ENCODE measurements at places on chromosomes 1 and 21. TPM values are rescaled to one million over a fixed set of nuclear protein-coding genes. Genes with fewer than 3 reads are reported as not detected.

GRCh38 chr1:55552636-55553035 is 337.5 kb upstream of the USP24 start:
- no peak overlapping the region for H3K4me3 ChIP-seq
- no peaks in the 10 kb centered on the region for H3K27me3 ChIP-seq
- DNase-seq, result no peak

The BEST4 gene
- total RNA-seq, result not detected

GRCh38 chr1:3509721-3510120 is 55.3 kb downstream of the ARHGEF16 start:
- DNase-seq, result no peak
- H3K36me3 ChIP-seq, result peaks cover 19% of the 10 kb centered on the region
- H3K27ac ChIP-seq, result no peak overlapping the region
- H3K27me3 ChIP-seq, result no peaks in the 10 kb centered on the region
- H3K4me1 ChIP-seq, result peaks cover 6% of the 10 kb centered on the region

The GPR157 gene
- total RNA-seq, result 19.0 TPM

DNA sequence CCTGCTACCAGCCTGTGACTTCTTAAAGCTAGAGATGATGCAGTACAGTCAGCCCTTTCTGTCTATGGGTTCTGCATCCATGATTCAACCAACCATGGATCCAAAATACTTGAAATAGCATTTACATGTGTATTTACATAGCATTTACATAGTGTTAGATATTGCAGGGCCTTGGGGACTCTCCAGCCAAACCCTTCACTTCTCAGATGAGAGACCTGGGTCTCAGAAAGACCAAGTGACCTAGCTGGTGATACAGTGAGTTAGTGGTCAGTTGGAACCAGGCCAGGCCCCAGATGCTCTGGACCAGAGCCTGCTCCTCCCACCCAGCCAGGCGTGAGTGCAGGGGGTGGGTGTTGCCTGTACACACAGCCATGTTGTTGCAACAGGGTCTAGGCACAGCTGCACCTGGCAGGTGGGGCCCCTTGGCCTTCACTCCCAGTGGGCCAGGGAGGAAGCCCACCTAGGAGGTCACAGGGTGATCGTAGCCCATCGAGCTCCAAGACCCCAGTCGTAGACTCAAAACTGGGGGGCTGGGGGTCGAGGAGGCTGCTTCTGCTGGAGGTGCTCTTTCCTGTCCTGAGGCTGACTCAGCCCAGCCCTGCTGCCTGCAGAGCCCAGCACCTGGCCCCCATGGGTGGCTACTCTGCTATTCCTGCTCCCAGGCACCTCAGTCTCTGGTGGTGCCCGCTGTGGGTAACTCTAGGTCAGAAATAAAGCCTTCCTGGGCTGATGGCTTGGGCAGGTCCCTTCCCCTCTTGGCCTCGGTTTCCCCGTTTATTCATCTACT is 7.7 kb downstream of the TMEM61 start:
- DNase-seq, result no peak
- no peak overlapping the region for H3K4me3 ChIP-seq
- H3K36me3 ChIP-seq, result no peaks in the 10 kb centered on the region

DNA sequence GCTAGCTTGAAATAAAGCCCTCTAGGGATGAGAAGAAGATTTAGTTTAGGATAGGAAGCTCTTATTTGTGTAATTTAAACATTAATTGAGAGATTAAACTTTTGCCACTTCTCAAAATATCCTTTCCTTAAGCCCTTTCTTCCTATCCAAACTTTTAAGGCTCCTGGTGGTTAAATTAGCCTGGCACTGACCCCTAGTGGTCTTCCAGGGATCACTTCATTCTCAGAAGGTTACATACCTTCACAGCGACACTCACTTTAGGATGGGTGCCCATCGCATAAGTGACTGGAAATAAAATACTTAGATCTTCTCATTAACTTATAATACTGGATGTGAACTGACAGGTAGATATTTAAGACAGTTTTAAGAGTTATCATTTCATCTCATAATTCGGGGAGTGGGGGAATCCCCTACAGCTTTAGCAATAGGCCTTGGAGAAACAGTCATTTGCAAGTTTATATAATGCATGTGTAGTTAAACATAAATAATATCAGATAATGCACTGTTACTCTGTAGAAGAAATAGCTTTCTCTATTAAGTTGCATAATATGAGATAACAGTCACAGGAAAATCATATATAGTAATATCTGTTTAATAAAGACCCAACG is 7.4 kb downstream of the LHX9 start:
- H3K27ac ChIP-seq, result no peak overlapping the region
- H3K27me3 ChIP-seq, result peaks cover 61% of the 10 kb centered on the region
- H3K4me3 ChIP-seq, result no peak overlapping the region
- DNase-seq, result no peak

DNA sequence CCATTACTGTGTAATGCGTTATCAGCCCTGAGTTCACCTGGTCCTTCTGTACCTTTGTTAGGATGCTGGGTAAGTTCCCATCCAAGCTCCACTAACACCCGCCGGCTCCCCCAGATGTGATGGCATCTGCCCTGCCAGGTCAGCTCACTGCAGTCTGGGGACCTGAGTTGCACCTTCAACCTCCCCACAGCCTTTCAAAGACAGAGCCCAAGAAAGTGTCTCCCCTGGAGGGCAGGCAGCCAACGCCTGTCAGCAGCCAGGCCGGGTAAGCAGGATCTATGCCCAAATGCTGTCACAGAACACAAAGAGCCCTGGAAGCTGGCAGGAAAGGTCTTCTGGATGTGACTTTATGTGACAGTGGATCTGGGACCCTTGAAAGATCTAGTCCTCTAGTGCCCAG is 13.7 kb downstream of the MRAP start:
- H3K27me3 ChIP-seq, result no peaks in the 10 kb centered on the region
- no peak overlapping the region for H3K27ac ChIP-seq
- H3K4me1 ChIP-seq, result no peaks in the 10 kb centered on the region
- H3K36me3 ChIP-seq, result peaks cover 53% of the 10 kb centered on the region
- no peak overlapping the region for H3K4me3 ChIP-seq

The CLCA2 gene
- total RNA-seq, result not detected

The TMEM269 gene
- total RNA-seq, result not detected

DNA sequence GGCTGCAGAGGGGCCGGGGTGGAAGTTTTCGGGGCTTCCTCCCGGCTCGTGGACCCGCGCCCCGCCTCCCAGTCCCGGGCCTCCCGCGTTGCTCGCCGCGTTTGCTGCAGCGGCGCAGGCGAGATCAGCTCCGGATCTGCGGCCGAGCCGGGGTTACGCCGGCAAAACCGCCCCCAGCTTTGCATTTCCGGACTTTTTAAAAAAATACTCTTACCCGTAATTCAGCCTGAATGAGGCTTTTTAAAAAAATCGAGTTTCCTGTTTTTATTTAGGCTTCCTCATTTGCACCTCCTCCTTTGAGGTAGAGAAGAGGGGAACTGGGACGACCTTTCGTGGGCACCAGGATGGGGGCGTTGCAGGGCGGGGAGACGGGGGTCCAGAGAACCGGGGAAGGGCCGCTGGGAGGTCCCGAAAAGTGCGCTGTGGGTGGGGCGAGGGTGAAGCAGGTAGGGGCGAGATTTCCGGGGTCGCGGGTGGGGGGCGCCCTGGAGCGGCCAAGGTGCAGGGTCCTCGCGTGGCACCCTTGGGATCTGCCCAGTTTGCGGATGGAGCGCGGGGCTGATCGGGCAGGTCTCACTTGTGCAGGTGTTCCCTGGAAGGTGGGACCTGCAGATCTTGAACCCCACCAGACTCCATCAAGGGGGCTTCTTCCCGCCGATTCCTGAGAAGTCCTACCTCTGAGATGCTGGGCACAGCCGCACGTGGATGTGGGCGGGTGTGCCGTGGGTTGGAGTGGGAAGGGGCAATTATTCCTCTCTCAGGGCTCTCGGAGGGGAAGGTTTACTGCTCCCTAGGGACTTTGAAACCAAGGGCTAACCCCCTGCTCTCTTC is 1.1 kb downstream of the PIK3CD start:
- H3K4me3 ChIP-seq, result peak overlapping the region; percentile 55
- peaks cover 3% of the 10 kb centered on the region for H3K4me1 ChIP-seq
- H3K27me3 ChIP-seq, result peaks cover 12% of the 10 kb centered on the region
- H3K36me3 ChIP-seq, result no peaks in the 10 kb centered on the region
- DNase-seq, result peak; percentile 76

GRCh38 chr1:233406339-233406960 is 78.9 kb downstream of the MAP3K21 start:
- no peaks in the 10 kb centered on the region for H3K4me1 ChIP-seq
- no peak overlapping the region for H3K27ac ChIP-seq
- H3K36me3 ChIP-seq, result no peaks in the 10 kb centered on the region

DNA sequence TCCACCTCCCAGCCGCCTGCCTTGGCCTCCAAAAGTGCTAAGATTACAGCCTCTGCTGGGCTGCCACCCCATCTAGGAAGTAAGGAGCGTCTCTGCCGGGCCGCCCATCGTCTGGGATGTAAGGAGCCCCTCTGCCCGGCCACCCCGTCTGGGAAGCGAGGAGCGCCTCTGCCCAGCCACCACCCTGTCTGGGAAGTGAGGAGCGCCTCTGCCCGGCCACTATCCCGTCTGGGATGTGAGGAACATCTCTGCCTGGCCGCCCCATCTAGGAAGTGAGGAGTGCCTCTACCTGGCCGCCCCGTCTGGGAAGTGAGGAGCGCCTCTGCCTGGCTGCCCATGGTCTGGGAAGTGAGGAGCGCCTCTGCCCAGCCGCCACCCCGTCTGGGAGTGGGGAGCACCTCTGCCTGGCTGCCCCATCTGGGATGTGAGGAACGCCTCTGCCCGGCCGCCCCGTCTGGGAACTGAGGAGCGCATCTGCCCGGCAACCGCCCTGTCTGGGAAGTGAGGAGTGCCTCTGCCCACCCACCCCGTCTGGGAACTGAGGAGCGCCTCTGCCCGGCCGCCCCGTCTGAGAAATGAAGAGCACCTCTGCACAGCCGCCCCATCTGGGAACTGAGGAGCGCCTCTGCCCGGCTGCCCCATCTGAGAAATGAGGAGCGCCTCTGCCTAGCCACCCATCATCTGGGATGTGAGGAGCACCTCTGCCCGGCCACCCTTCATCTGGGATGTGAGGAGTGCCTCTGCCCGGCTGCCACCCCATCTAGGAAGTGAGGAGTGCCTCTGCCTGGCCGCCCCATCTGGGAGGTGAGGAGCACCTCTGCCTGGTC is 137.8 kb upstream of the PALMD start:
- H3K27me3 ChIP-seq, result no peaks in the 10 kb centered on the region
- no peak overlapping the region for H3K27ac ChIP-seq
- no peak for DNase-seq
- H3K4me1 ChIP-seq, result no peaks in the 10 kb centered on the region
- no peaks in the 10 kb centered on the region for H3K36me3 ChIP-seq
- H3K4me3 ChIP-seq, result no peak overlapping the region

DNA sequence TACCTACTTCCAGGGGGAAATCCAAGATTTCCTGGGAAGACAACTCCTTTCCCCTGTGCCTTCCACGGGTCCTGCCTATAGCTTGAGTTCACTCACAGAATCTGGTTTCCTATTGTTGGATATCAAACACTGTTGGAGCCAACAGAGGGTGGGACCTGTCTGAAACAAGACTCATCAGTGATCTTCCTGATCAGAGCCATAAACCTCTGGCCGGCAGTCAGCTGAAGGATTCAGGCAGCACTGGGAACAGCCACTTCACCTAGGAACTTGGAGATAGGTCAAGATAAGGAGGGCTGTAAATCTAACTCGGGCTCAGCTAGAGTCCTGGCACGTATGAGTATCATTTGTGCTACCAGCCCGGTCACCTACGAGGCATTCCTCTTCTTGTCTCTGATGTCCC is 23.3 kb downstream of the SH3BP5L start:
- H3K36me3 ChIP-seq, result no peaks in the 10 kb centered on the region
- no peak for DNase-seq
- H3K4me3 ChIP-seq, result no peak overlapping the region
- peaks cover 14% of the 10 kb centered on the region for H3K4me1 ChIP-seq
- peaks cover 8% of the 10 kb centered on the region for H3K27me3 ChIP-seq

DNA sequence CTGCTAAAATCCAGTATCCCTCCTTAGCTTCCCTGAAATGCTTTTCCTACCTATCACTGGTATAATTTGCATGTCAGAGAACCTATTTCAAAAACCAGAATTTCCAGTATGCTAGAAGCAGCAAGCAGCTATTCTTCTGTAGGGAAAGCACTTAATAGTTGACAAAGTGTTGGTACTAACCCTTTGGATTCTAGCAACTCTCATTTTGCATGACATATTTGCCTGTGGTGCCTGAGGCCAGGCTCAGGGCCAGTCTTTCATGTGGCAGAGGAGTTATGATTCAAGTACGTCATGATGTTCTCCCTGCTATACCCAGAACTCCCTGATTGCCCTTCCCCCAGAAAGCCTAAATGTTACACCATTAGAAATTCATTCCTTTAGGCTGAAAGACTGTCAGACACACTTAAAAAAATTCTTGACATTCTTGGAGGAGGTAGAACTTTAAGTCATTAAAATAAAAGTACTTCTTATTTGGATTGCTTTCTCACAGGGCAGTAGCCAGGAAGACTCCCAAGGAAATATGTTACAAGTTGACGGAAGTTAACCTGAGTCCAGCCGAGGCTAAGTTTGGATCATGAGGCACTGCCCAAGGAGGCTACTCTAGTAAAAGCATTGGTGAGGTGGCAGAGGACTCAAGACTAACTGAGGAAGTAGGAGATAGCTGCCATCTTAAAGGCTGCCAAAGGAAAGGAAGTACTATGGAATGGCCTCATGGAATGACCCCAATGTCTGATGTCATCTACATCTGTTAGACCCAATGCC is 298.4 kb upstream of the SPAG17 start:
- no peaks in the 10 kb centered on the region for H3K36me3 ChIP-seq
- DNase-seq, result no peak
- H3K4me3 ChIP-seq, result no peak overlapping the region
- H3K27ac ChIP-seq, result peak overlapping the region; percentile 18
- no peaks in the 10 kb centered on the region for H3K27me3 ChIP-seq

DNA sequence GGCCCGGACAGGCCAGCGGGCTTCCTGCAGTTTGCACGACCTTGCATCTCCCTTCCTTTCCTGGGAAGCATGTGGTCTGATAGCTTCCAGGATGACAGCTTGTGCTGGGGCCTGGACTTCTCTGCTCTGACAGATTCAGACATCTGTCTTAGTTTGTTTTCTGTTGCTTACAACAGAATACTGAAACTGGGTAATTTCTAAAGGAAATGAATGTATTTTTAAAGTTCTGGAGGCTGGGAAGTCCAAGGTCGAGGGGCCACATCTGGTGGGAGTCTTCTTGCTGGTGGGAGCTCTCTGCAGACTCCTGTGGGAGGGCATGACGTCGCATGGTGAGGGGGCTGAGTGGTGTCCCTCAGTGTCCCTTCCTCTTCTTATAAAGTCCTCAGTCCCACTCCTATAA is 35.3 kb upstream of the TENT5B start:
- peaks cover 12% of the 10 kb centered on the region for H3K4me1 ChIP-seq
- H3K36me3 ChIP-seq, result no peaks in the 10 kb centered on the region
- no peak overlapping the region for H3K27ac ChIP-seq
